ENCODE measurements at places on chromosomes 5 and 9. TPM values are rescaled to one million over a fixed set of nuclear protein-coding genes. Genes with fewer than 3 reads are reported as not detected.

The TRIP13 gene
- total RNA-seq: 37.5 TPM

The FUT7 gene
- 0.82 TPM for total RNA-seq

The FOXD4 gene
- total RNA-seq: 0.20 TPM

The SLF1 gene
- total RNA-seq: 14.0 TPM

The SHOC1 gene
- not detected for total RNA-seq

The SMIM33 gene
- 0.28 TPM for total RNA-seq

The ZNF366 gene
- total RNA-seq: not detected

GRCh38 chr5:117456866-117457470, 882.3 kb upstream of the SEMA6A start:
- DNase-seq: no peak
- H3K4me1 ChIP-seq: no peaks in the 10 kb centered on the region
- H3K36me3 ChIP-seq: no peaks in the 10 kb centered on the region
- H3K27ac ChIP-seq: no peak overlapping the region

- H3K27ac ChIP-seq: peak overlapping the region; percentile 74
- H3K27me3 ChIP-seq: no peaks in the 10 kb centered on the region
- peaks cover 34% of the 10 kb centered on the region for H3K4me1 ChIP-seq
- H3K36me3 ChIP-seq: no peaks in the 10 kb centered on the region
- DNase-seq: no peak
Observed at GRCh38 chr9:4984171-4984620, 876 bp upstream of the JAK2 start.

GRCh38 chr9:109737295-109737694, 42.7 kb upstream of the PALM2AKAP2 start:
- H3K27me3 ChIP-seq: no peaks in the 10 kb centered on the region
- H3K4me3 ChIP-seq: no peak overlapping the region
- no peak for DNase-seq
- no peaks in the 10 kb centered on the region for H3K4me1 ChIP-seq
- no peaks in the 10 kb centered on the region for H3K36me3 ChIP-seq

- DNase-seq: no peak
- no peak overlapping the region for H3K4me3 ChIP-seq
- H3K4me1 ChIP-seq: no peaks in the 10 kb centered on the region
- H3K36me3 ChIP-seq: no peaks in the 10 kb centered on the region
- H3K27ac ChIP-seq: no peak overlapping the region
Observed at GRCh38 chr5:178667101-178667500, 40.3 kb upstream of the CLK4 start.

GRCh38 chr9:109745335-109746283, 34.4 kb upstream of the PALM2AKAP2 start:
- H3K4me3 ChIP-seq: no peak overlapping the region
- H3K36me3 ChIP-seq: no peaks in the 10 kb centered on the region
- H3K4me1 ChIP-seq: no peaks in the 10 kb centered on the region
- H3K27me3 ChIP-seq: no peaks in the 10 kb centered on the region

DNA sequence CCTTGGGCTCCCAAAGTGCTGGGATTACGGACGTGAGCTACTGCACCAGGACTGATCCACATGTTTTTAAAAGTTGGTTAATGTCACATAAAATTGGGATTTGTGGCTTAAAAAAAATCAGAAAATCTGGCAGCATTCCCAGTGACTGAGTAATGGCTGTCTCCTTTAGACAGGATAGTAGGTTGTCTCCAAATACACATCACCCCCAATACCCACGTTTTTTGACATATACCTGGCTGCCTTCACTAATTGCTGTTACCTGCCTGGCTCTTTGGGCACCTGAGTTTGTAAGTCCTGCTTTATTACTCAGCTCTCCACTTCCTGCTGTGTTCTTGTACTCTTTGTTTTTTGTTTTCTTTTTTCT, 84.8 kb downstream of the KDM4C start:
- no peaks in the 10 kb centered on the region for H3K27me3 ChIP-seq
- no peaks in the 10 kb centered on the region for H3K36me3 ChIP-seq
- no peak for DNase-seq
- no peaks in the 10 kb centered on the region for H3K4me1 ChIP-seq

DNA sequence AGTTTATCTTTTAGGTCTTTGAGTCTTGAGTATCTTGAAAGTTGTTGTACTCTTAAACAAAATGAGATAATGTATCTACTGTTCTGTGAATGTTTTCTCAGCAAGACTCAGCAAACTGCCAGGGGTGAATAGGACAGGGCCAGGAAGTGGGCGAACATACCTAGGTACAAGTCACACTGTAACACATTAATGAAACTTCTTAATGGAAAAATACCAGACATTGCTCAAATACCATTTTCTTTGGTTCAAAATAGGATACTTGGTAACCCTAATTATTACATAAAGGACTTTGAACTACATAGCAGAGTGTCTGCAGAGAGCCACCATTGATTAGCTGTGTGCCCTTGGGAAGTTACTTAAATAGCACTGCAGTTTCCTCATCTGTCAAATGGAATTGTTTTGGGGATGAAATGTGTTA, 197.5 kb downstream of the ARHGEF28 start:
- H3K36me3 ChIP-seq: no peaks in the 10 kb centered on the region
- H3K4me1 ChIP-seq: no peaks in the 10 kb centered on the region
- no peak overlapping the region for H3K27ac ChIP-seq
- no peaks in the 10 kb centered on the region for H3K27me3 ChIP-seq
- no peak for DNase-seq

- H3K4me3 ChIP-seq: no peak overlapping the region
- H3K36me3 ChIP-seq: peaks cover 25% of the 10 kb centered on the region
- no peaks in the 10 kb centered on the region for H3K27me3 ChIP-seq
- no peaks in the 10 kb centered on the region for H3K4me1 ChIP-seq
- H3K27ac ChIP-seq: no peak overlapping the region
- DNase-seq: no peak
Observed at GRCh38 chr9:95481000-95481399, 35.8 kb downstream of the PTCH1 start.

DNA sequence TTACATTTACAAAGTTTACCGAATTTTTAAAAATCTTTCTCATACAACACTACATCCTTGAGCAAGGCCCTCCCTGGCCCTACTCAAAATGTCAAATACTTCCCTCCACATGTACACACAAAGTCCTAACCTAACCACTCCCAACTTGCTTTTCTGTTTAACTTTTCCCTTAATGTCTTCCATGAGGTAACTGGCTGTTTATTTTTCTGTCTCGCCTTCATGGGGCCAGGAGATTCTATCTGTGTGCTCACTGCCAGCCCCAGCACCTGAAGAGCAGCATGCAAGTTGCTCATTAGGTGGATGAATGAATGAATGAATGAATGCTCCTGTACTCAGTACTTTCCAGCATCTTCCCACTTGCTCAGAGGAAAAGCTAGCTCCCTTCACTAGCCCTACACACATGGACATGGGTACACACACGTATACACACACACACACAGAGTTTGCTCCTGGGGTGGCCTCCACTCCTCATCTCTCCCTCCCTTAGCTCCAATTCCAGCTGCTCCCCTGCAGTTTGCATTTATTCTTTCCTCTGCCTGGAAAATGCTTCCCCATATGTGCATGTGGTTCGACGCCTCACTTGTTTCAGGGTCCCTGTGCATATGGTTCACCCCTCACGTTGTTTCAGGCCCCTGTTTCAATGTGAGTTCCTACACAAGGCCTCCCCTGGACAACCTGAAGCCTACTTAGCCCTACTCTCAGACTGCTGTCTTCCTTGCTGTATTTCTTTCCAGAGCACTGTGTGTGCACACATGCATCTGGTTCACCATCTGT, 165.2 kb downstream of the ROR2 start:
- H3K4me3 ChIP-seq: no peak overlapping the region
- no peaks in the 10 kb centered on the region for H3K27me3 ChIP-seq
- H3K27ac ChIP-seq: no peak overlapping the region
- no peak for DNase-seq
- peaks cover 6% of the 10 kb centered on the region for H3K4me1 ChIP-seq
- no peaks in the 10 kb centered on the region for H3K36me3 ChIP-seq

DNA sequence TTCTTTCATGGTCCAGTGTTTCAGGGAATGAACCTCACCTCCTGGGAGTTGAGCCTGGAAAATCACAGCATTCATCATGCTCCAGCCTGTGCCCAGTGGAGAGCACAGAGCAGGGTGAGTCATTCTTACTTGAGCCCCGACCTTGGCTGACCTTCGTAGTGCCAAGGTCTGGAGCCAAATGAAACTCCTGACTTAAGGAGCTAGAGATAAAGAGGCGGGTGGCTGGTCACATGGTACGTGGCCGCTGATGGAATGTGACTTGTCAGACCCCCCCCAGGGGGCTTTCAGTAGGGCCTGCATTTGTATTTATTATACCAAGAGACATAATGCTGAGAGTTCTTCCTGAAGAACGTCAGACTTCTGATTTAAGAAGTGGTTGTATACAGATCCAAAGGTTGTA, 15.0 kb upstream of the PIP5K1B start:
- no peaks in the 10 kb centered on the region for H3K4me1 ChIP-seq
- H3K4me3 ChIP-seq: no peak overlapping the region
- no peaks in the 10 kb centered on the region for H3K27me3 ChIP-seq
- H3K27ac ChIP-seq: no peak overlapping the region
- H3K36me3 ChIP-seq: no peaks in the 10 kb centered on the region
- DNase-seq: no peak

GRCh38 chr5:92613546-92613945, 967.5 kb downstream of the NR2F1-AS1 start:
- no peak overlapping the region for H3K27ac ChIP-seq
- DNase-seq: no peak
- no peak overlapping the region for H3K4me3 ChIP-seq
- H3K4me1 ChIP-seq: no peaks in the 10 kb centered on the region
- no peaks in the 10 kb centered on the region for H3K36me3 ChIP-seq

Data from CD8-positive, alpha-beta memory T cell (primary cell).